ENCODE measurements at places on chromosomes 12 and 14. TPM values are rescaled to one million over a fixed set of nuclear protein-coding genes. Genes with fewer than 3 reads are reported as not detected.

DNA sequence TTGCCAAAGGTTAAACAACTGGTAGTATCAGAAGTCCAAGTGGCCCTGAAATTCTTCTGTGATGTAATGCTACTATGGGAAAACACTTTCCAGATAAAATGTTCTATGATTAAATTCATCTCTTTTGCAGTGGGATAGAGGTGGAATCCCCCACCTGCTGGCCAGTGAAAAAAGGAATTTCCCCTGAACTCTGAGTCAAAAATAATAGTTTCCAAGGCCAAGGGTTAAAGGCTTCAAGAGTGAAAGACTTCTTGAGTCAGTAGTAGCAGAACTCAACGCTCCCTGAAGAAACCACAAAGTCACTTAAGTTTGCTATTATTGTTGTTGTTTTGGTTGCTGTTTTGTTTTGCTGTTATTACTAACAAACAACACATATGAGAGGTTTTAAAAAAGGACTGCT is 330.8 kb downstream of the SOX5 start:
- no peak for DNase-seq

DNA sequence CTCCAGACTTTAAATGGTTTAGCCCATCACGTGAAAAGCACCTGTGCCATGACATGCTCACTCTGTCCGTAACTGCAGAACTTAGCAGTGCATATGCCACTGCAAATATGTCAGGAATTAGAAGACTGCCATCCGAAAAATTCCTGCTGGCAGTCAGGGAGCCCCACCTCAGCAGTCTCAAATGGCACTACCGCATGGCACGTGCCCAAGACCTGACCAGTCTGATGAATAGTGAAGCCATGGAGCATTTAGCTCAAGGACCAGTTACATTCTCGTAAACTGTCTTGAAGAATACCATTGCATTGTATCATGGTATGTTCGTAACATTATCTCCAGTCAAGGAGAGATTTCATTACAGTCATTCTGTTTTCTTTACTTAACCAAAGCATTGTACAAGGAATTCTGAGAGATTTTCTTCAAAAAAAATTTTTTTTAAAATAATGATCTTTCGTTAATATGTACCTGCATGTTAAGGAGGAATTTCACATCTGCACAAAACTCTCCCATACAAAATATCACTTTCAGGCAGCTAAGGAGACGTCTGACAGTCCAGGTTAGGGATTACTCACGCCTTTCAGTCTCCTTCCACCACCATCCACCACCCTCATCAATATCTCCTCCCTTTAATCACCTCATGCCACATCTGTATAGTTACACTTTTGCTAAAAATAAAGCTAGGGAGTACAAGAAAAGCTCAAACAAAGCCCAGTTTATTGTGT is 138.5 kb downstream of the ANO2 start:
- no peak for DNase-seq

Gene AHNAK2
- 32.4 TPM for total RNA-seq

Gene FGF6
- total RNA-seq: not detected

- DNase-seq: no peak
These were observed 48.5 kb downstream of the ADGRD1 start for GRCh38 chr12:131002216-131002631.

Gene ALG10B
- total RNA-seq: 4.8 TPM

GRCh38 chr12:29565727-29566126 is 68.2 kb upstream of the OVCH1 start:
- no peak for DNase-seq

DNA sequence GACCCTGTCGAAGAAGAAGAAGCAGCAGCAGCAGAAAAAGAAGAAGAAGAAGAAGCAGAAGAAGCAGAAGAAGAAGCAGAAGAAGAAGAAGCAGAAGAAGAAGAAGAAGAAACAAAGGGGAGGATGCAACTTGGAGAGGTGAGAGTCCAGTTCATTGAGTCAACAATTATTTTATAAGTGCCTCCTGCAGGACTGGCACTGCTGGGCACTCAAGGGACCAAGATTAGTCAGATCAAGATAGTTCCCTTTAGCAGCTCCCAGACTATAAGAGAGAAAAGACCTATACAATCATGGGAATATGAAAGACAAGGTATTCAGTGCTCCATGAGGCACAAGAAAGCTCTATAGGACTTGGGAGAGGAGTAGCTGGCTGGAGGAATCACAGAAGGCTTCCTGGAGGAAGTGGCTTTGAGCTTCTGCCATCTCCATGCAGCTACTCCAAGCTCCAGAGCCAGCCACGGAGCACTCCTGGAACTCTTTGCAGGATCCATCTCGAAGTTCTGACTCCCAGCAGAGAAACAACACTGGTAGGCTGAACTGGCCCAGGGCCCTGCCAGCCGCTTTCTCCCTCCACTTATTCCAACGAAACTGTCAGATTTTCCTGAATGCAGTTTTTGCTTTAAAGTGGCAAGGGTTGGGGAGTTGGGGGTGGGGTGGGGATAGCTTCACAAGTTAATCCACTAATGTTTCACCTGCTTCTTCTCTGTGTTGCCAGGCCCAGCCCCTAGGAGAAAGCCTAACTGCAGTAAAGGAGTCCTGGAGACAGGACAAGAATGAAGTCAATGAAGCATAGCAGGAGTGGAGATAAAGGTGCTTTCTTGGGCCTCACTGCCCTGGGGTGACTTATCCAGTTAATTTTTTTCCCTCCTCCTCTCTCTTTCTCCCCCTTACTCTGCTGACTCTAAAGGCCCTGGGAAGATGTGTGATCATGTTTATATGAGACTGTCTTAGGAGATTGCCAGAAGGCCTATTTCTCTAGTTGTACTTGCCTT is 140.1 kb upstream of the PARP11 start:
- DNase-seq: no peak

- DNase-seq: no peak
These were observed 11.5 kb downstream of the ASB2 start for GRCh38 chr14:93964820-93965286.

Gene PIK3C2G
- not detected for total RNA-seq

DNA sequence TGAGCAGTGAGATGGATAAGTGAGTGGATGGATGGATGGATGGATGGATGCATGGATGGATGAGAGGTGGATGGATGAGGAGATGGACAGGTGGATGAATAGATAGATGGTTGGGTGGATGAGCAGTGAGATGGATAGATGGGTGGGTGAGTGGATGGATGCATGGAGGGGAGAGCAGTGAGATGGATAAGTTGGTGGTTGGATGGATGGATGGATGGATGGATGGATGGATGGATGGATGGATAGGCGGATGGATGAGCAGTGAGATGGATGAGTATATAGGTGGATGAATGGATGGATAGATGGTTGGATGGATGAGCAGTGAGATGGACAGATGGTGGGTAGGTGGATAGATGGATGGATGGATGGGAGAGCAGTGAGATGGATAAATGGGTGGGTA is 30.6 kb downstream of the LRRC74A start:
- no peak for DNase-seq

Gene SLC10A1
- not detected for total RNA-seq

Gene IFNG-AS1
- total RNA-seq: not detected

Gene OTOGL
- total RNA-seq: under 0.01 TPM

Gene STAC3
- 1.3 TPM for total RNA-seq

Gene SLC39A2
- total RNA-seq: not detected

Gene CRACR2A
- 15.5 TPM for total RNA-seq

- DNase-seq: peak; percentile 94
These were observed 120.3 kb downstream of the FBXL14 start for GRCh38 chr12:1474041-1474573.

Gene RASSF8
- total RNA-seq: 60.6 TPM

DNA sequence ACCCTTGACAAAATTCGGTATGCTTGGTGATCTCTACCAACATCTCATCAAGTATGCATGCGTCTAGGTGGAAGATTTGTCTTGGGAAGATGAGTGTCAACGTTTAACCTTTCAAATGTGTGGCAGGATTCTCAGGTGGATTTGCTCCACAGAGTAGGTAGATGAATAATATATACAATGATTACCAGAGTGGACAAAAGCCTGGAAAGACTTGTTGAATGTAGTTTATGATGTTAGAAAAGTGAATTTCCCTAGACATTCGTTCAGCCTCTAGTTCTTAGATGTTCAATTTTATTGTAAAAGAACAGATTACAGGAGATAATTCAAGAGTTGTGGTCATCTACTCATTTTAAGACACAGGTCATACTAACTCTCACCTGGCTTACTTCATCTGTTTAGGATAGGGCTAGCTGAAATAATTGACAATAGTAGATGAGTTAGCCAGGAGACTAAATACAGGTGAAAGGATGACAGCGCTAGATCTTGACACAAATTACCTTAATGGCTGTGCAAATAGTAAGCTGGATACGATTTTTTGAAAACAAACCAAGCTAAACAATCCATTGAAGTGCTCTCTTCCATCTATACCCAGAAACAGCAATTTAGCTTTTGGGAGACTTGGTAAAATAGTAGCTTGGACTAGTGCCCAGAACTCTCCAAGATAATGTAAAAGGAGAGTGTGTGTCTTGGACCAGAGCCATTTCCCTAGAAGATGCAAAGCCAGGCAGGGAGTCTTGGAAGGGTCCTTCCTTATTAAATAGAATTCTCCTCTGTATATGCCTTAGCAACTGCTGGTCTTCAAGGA is 168.0 kb downstream of the DACT1 start:
- DNase-seq: peak; percentile 32
